Globus pallidus (tissue), 1 donor: ENCODE measurements at places on chromosomes 12 and 14.

DNA sequence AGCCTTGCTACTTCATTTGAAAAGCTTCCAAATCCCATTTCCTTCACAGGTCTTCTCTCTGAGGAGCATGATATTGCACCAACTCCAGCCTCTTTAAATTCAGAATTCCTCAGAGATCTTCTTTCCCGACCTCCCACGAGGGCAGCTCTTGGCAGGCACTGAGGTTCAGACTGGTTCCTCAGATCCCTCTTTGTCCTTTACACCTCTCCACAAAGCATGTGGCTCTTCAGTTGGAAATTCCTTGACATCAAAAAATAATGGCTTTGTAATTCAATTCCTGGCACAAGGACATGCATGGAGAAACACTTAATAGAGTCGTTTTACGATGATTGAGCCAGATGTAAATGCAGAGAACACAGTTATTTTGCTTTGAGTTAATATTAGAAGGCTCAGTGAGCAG, 63.2 kb upstream of the TMX1 start:
- no peak for DNase-seq

GRCh38 chr12:95633732-95634465, 82.6 kb upstream of the USP44 start:
- DNase-seq = peak; percentile 11

GRCh38 chr14:76872796-76873432, 46.7 kb downstream of the LRRC74A start:
- DNase-seq = no peak

- DNase-seq = no peak
These were observed 146.1 kb downstream of the PAX9 start for GRCh38 chr14:36807727-36808126.

GRCh38 chr14:67270145-67270753, 29.0 kb downstream of the PALS1 start:
- peak; percentile 77 for DNase-seq

- DNase-seq = no peak
These were observed 2.9 kb downstream of the SERPINA10 start for GRCh38 chr14:94290197-94290596.

- DNase-seq = peak; percentile 58
These were observed 14.4 kb upstream of the CD27 start for GRCh38 chr12:6430124-6430989.

DNA sequence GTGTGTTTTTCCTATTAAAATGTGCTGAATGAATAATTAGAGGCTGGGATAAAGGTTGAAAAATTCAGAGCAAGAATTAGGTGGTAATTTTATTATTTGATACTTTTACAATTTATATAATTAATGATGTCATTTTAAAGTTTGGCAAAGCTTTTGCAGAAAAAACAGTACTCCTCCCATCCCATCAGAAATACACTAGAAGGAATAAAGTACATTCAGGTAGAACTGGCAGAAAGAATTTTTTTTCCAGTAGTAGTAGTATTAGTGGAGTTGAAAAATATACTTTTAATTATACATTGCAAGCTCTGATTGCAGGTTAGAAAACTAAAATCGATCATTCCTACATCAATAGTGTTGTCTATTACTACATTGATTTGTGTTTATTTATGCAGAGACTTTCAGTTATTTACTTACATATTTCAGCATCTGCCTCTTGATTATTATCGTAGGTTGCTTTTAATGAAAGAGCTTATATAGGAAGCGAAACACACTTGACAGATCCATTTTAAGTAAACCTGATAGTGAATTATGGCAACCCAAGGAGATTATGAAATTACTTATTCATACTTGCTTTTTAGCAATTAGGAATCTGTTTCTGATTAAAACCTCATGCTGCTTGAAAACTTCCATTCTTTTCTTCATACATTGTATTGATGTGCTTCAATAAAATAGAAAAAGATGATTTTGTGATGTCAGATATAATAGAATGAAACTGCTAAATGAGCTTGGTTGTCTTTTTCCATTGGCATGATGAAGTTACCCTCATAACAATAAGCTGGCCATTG, 10.1 kb downstream of the FOXG1 start:
- DNase-seq = no peak

- DNase-seq = no peak
These were observed 19.9 kb downstream of the PPP2R5C start for GRCh38 chr14:101781240-101782061.

GRCh38 chr14:91888641-91889476, 21.5 kb upstream of the TC2N start:
- peak; percentile 65 for DNase-seq

- DNase-seq = peak; percentile 30
These were observed at the start of gene NCOR2 for GRCh38 chr12:124566997-124567672. Gene NCOR2 (minus strand): TSS chr12:124567612. CDS start chr12:124495251, 72,361 bp downstream.

GRCh38 chr12:3308609-3309008, 182.4 kb upstream of the PRMT8 start:
- no peak for DNase-seq

DNA sequence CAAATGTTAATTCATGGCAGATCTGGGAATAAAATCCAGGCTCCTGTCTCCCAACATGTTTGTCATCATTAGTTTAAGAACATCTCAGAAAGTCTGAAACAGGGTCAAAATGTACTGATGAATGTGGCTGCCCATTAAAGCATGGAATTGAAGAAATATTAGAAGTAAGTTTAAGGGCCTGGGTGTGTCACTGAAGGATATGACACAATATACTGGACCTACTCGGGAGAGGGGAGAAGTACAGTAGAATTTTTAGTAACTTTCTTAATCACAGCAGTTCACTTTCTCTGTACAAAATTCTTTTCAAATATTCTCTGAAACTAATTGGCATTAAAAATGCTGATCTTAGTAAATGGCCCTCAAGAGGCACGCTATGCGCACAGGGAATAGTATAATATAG, 185.5 kb downstream of the ETV6 start:
- DNase-seq = no peak

- no peak for DNase-seq
These were observed 154.9 kb downstream of the C12orf75 start for GRCh38 chr12:105485321-105485910.

- no peak for DNase-seq
These were observed 89.1 kb downstream of the MIA2 start for GRCh38 chr14:39322807-39323206.

GRCh38 chr14:74062809-74063150, 21.5 kb downstream of the ALDH6A1 start:
- no peak for DNase-seq

DNA sequence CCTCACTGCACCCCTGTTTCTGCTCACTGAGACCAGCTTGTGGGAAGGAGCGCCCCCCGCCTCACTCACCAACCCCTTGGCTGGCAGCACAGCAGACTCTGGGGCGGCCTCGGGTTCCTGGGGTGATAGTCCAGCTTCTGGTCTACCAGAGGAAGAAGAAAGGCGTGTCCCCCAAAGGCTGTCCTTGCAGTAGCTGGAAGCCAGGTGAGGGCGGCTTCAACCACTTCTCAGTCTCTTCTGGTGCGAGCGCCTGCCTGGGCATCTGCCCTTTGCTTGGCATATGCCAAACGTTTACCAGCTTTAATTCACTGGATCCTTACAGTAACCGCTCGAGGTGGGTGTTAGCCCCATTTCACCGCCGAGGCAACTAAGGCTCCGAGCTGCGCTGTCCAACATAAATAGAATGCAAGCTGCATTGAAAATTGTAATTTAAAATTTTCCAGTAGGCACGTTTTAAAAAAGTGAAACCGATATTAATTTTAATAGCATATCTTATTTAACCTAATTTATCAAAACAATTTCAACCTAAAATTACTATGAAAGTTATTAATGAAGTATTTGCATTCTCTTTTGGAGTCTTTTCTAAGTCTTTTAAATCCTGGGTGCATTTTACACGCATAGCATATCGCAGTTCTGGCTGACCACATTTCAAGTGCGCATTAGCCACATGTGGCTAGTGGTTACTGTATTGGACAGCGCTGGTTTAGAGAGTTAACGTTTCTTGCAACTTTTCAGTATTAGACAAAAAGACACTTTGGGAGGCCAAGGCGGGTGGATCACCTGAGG, 872 bp downstream of the FAM177A1 start:
- no peak for DNase-seq

GRCh38 chr12:59111851-59112250, 191.5 kb upstream of the LRIG3 start:
- no peak for DNase-seq

GRCh38 chr14:25933731-25934130, 664.1 kb downstream of the NOVA1 start:
- no peak for DNase-seq

DNA sequence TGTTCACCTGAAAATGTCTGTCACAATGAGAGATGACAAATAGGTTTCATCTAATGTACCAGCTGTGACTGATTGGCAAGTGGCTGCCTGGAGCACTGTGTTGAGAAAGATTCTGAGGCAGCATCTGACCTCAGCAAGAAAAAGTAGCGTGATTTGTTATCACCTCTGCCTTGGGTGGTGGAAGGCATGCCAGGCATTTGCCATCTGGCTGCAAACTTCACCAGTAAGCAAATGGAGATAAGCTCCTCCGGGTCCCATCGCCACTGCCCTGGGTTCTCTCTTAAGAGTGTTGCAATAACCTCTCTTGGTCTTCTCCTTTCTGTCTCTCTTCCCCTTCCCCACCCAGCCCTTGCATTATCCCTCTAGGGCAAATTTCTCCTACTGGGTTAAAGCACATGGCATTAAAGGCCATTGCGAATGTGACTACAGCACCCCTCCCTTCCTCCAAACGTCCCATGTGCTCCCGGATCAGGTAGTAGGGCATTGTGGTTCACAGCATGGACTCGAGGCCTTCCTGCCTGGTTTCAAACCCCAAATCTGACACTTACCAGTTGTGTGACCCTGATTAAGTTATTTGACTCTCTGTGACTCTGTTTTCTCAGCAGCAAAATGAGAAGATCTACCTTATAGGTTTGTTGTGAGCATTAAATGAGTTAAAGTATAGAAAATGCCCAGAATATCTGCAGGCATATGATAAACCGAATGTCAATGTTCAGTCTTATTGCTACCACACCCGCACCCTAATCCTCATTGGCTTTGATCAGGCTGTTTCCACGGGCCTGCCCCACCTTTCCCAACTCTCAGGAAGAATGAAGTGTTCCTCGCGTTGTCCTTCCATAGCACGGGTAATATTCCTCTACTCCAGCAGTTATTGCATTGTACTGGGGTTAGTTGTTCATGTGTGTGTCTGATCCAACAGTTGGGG, 8.2 kb upstream of the LGALS3 start:
- DNase-seq = no peak

DNA sequence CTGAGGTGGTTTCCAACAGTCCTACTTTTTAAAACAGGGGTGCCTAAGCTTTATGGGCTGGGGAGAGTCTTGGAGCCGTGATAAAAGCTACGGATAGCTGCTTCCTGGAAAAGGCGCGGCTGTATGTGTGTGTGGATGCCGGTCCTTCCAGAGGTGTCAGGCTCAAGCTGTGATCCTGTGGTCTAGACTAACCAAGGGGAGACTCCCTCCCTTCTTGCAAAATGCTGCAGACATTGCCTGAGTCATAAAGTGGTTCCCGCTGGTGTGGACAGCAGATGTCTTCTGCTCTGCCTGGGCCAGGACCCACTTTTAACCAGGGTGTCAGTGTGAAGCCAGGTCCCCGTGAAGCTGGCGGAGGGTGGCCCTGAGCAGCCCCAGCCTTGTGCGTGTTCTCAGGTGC, 37.8 kb downstream of the CCDC92 start:
- no peak for DNase-seq

- DNase-seq = no peak
These were observed 42.6 kb downstream of the GALNT8 start for GRCh38 chr12:4762773-4763172.

GRCh38 chr12:130357241-130357640, 19.6 kb downstream of the PIWIL1 start:
- no peak for DNase-seq

DNA sequence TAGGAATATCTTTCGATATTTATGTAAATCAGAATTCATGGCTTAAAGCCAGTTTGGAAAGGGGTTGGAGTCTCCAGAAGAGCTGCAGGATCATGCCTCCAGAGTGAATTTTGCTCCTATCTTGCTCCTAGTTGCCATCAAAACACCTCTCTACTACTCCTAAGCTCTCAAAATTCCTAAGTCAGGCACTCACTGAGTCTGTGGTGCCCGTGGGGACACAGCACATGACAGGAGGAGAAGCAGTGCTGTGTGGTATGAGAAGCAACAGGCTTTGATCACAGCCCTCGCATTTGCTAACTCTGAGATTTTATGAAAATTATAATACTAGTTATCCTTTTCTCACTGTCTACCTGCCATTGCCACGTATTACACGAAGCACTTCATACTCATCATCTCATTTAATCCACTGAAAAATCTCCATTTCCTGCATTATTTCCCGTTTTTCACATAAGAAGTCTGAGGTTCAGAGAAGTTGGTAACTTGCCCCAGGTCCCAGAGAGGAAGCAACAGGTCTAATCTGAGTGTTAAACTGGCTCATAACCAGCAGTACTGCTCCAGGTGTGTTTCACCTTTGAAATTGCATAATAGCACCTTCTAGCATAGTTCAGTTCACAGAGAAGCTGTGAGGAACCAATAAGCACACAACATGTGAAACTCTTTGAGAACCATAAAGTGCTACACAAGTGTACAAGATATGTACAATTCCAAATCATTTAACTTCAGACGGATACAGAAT, 33.1 kb upstream of the SLC35F4 start:
- no peak for DNase-seq

DNA sequence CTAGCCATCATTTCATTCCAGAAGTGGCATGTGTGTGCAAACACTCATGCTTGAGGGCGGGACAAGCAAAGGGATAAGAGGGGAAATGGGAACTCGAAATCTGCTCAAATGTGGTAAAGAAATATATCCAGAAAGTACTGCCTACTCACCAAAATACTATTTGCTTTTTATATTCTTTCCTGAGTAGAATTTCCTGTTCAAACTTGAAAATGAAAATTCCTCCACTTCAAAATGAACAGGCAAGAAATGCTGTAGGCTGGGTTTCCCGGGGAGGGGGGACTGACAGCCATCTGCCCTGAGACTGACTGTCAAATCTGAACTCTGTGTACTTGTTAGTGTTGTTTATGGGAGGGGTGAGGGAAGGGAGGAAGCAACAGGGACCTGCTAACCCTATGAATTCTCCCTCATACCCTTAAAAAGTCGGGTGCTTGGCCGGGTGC, 34.6 kb downstream of the NTF3 start:
- no peak for DNase-seq

GRCh38 chr14:103949131-103949790, 6.9 kb upstream of the RD3L start:
- no peak for DNase-seq

GRCh38 chr12:108788076-108788782, 56.9 kb upstream of the CORO1C start:
- no peak for DNase-seq

DNA sequence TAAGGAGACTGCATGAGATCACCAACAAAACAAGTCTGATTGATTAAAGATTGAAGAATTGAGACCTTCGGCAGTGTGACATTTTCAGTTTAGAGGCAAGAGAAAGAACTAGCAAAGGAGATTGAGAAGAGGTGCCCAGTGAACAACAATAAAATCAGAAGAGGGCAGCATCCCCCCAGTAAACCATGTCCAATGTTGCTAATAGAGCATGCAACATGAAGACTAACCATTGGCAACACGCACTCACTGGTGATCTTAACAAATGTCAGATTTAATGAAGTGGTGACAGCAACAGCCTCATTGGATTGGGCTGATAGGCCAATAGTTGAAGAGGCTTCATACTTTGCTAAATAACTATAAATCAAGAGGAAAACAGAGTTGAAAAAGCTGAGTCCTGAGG, 20.7 kb upstream of the TAS2R14 start:
- DNase-seq = peak; percentile 73
